Tibial nerve (tissue), 4 donors: ENCODE measurements at places on chromosomes 6 and 20. TPM values are rescaled to one million over a fixed set of nuclear protein-coding genes. Genes with fewer than 3 reads are reported as not detected.

TULP1 gene
- not detected for total RNA-seq

DEFB129 gene
- not detected for total RNA-seq

SIRPA gene
- total RNA-seq, result 31.7 TPM

PRSS16 gene
- total RNA-seq, result not detected

- no peak for DNase-seq
- peaks cover 4% of the 10 kb centered on the region for H3K27me3 ChIP-seq
- H3K4me1 ChIP-seq, result no peaks in the 10 kb centered on the region
- no peak overlapping the region for H3K4me3 ChIP-seq
Measured at GRCh38 chr6:12339808-12340487, 49.8 kb downstream of the EDN1 start.

CAPN11 gene
- 6.5 TPM for total RNA-seq

THBS2 gene
- 58.4 TPM for total RNA-seq

DNA sequence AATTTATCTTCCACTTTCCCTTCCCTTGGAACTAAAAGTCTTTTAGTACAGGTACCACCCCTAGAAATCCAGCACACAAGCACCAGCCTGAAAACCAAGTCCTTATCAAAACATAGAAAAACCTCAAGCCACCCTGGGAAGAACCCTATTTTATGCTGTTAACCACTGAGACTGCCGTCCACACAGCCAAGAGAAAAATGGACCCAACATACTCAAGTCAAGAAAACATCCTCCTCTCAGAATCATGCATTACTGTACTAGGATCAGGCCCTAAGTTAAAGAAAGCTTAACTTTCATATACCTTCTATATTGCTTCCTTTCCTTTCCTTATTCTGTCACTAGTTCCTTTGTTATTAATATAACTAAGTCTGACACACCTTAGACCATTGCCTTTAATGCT lies 16.9 kb upstream of the GOPC start:
- H3K4me3 ChIP-seq, result no peak overlapping the region
- no peaks in the 10 kb centered on the region for H3K27me3 ChIP-seq
- no peaks in the 10 kb centered on the region for H3K36me3 ChIP-seq
- H3K27ac ChIP-seq, result no peak overlapping the region

GRCh38 chr20:36355469-36356171 lies 49.5 kb downstream of the DLGAP4 start:
- no peaks in the 10 kb centered on the region for H3K27me3 ChIP-seq
- H3K27ac ChIP-seq, result no peak overlapping the region
- no peak for DNase-seq
- no peaks in the 10 kb centered on the region for H3K4me1 ChIP-seq
- no peaks in the 10 kb centered on the region for H3K36me3 ChIP-seq

OR2W1 gene
- total RNA-seq, result not detected
